ENCODE measurements at places on chromosomes 11 and 22. TPM values are rescaled to one million over a fixed set of nuclear protein-coding genes. Genes with fewer than 3 reads are reported as not detected.

Gene RSF1
- 25.3 TPM for total RNA-seq

Gene F2
- total RNA-seq = not detected

Gene FGF19
- not detected for total RNA-seq

Gene C11orf16
- not detected for total RNA-seq

Gene ADM
- 210 TPM for total RNA-seq

Gene ASRGL1
- 33.4 TPM for total RNA-seq

Gene SLC22A12
- not detected for total RNA-seq

Gene MOGAT2
- not detected for total RNA-seq

Gene TNNT3
- total RNA-seq = 2.1 TPM

Gene C22orf31
- total RNA-seq = not detected

Data from bladder microvascular endothelial cell (primary cell).